ENCODE measurements at places on chromosomes 16 and 17. TPM values are rescaled to one million over a fixed set of nuclear protein-coding genes. Genes with fewer than 3 reads are reported as not detected.

Gene IL17C
- total RNA-seq: 0.22 TPM

DNA sequence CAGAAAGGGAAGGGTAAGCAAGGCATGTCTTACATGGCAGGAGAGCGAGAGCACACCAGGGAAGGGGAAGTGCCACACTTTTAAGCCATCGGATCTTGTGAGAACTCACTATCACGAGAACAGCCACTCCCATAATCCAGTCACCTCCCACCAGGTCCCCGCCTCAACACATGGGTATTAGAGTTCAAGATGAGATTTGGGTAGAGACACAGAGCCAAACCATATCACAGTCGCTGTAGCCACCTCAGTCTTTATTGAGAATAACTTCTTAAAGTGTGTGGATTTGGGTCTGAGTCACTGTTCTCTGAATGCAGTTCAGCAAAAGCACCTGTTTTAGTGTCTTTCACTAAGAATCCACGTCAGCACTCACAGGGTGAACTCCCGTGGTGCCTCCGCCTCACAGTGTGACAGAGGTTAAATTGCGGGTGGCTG is 195.2 kb upstream of the CHMP6 start:
- no peak for DNase-seq
- peaks cover 15% of the 10 kb centered on the region for H3K4me1 ChIP-seq
- peaks cover 8% of the 10 kb centered on the region for H3K36me3 ChIP-seq
- H3K27me3 ChIP-seq: no peaks in the 10 kb centered on the region
- no peak overlapping the region for H3K27ac ChIP-seq

Gene EPX
- not detected for total RNA-seq

Gene GRB7
- not detected for total RNA-seq

DNA sequence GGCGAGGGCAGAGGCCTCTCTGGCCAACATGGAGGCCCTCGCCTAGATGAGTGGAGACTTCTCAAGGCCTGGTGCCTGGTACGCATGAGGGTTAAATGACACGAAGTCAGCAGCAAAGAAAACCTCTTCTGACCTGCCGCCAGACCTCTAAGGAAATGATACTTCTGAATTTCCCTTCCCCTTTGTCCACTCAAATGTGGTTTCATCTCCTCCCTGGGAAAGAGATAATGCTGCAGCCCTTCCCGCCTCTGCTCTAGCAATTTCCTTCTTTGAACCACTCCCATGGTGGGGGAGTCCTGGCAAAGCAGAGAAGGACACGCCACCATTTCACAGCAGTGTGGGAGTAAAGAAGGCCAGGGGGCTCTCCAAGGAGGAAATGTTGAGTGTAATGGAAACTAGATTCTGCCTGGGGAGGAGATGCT is 65.7 kb upstream of the BCAR1 start:
- no peak for DNase-seq
- no peak overlapping the region for H3K27ac ChIP-seq
- peaks cover 18% of the 10 kb centered on the region for H3K4me1 ChIP-seq
- no peak overlapping the region for H3K4me3 ChIP-seq

DNA sequence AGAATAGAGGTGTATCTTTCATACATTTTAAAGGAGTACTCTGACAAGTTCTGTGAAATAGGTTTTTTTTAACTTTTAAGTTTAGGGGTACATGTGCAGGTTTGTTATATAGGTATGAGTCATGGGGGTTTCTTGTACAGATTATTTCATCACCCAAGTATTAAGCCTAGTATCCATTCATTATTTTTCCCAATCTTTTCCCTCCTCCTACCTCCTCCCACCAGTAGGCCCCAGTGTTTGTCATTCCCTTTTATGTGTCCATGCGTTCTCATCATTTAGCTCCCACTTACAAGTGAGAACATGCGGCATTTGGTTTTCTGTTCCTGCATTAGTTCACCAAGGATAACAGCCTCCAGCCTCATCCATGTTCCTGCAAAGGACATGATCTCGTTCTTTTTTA is 175.5 kb downstream of the CYB561 start:
- no peak overlapping the region for H3K27ac ChIP-seq
- H3K4me3 ChIP-seq: no peak overlapping the region
- no peaks in the 10 kb centered on the region for H3K36me3 ChIP-seq

DNA sequence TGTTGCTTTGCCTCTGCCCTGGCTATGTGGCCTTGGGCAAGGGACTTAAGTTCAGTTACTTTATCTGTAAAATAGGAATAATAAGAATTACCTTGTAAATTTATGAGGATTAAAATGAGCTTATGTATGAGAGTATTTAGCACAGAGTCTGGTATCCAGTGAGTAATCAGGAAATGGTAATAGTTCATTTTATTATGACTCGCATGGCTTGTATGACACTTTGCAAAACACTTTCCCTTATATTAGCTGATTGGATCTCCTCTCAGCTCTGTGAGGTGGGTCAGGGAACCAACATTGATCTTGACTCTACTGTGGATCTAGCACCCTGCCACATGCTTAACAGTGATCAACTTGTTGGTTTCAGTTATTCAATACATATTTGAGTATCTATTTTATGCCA is 8.3 kb upstream of the CDH3 start:
- no peak overlapping the region for H3K27ac ChIP-seq
- no peaks in the 10 kb centered on the region for H3K36me3 ChIP-seq
- no peaks in the 10 kb centered on the region for H3K4me1 ChIP-seq
- no peak for DNase-seq
- no peak overlapping the region for H3K4me3 ChIP-seq
- H3K27me3 ChIP-seq: no peaks in the 10 kb centered on the region

Gene GP1BA
- total RNA-seq: not detected

Gene PHOSPHO1
- total RNA-seq: not detected

GRCh38 chr17:39634384-39634871 is 2.5 kb upstream of the STARD3 start:
- H3K27me3 ChIP-seq: no peaks in the 10 kb centered on the region
- no peak overlapping the region for H3K27ac ChIP-seq
- no peaks in the 10 kb centered on the region for H3K36me3 ChIP-seq
- H3K4me1 ChIP-seq: peaks cover 29% of the 10 kb centered on the region

DNA sequence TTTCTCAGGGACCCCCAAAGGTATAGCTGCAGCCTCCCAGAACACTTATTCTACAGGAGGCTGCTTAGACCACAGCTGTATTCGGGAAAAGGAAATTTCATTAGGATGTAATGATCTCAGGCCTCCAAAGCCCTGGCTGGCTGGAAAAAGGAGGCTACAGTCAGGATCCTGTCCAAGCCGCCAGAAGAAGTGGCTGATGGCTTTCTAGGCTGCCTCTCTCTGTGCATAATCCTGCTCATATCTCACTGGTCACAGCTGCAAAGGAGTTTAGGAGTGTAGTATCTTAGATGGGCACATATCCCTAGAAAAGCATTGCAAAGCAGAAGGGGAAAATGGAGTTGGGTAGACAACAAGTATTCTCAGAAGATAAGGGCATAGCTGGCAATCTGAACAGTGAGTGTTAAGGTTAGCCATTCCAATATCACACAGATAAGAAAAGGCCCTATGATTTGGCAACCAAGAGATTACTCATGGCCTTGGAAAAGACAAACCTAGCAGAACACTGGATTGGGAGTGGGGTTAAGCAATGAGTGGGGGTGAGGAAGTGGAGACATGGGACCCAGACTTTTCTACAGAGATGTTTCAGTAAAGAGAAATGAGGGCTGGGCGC is 26.0 kb upstream of the PRKCA start:
- no peaks in the 10 kb centered on the region for H3K4me1 ChIP-seq
- DNase-seq: no peak
- no peaks in the 10 kb centered on the region for H3K27me3 ChIP-seq
- no peaks in the 10 kb centered on the region for H3K36me3 ChIP-seq
- no peak overlapping the region for H3K27ac ChIP-seq

- no peak for DNase-seq
- no peaks in the 10 kb centered on the region for H3K36me3 ChIP-seq
- no peak overlapping the region for H3K27ac ChIP-seq
- H3K4me3 ChIP-seq: no peak overlapping the region
- H3K27me3 ChIP-seq: no peaks in the 10 kb centered on the region
- H3K4me1 ChIP-seq: peaks cover 32% of the 10 kb centered on the region
These were observed 2.2 kb upstream of the PDP2 start for GRCh38 chr16:66878067-66878466.

- peaks cover 32% of the 10 kb centered on the region for H3K27me3 ChIP-seq
- H3K36me3 ChIP-seq: no peaks in the 10 kb centered on the region
- peaks cover 6% of the 10 kb centered on the region for H3K4me1 ChIP-seq
- no peak overlapping the region for H3K27ac ChIP-seq
- H3K4me3 ChIP-seq: no peak overlapping the region
- no peak for DNase-seq
These were observed 5.2 kb downstream of the CACNA1G start for GRCh38 chr17:50565402-50566350.

GRCh38 chr17:19796457-19796856 is 48.4 kb upstream of the ALDH3A1 start:
- no peak overlapping the region for H3K4me3 ChIP-seq
- no peaks in the 10 kb centered on the region for H3K27me3 ChIP-seq
- DNase-seq: no peak
- H3K27ac ChIP-seq: no peak overlapping the region
- H3K4me1 ChIP-seq: peaks cover 8% of the 10 kb centered on the region

DNA sequence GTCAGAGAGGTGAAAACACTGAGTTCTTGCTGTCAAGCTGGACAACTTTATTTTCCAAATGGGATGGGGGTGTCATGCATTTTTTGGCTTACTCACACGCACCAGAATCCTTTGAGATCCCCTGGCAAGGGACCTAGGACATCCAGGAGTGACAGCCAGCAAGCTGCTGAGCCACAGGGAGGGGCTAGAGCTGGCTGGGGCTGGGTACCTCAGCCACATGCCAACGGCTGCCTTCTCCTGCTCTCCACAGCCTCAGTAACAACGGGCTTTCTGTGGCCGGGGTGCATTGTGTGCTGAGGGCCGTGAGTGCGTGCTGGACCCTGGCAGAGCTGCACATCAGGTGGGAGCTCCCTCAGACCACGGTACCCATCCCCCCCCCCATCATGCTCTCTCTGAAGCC is 47.6 kb downstream of the NLRC5 start:
- H3K27me3 ChIP-seq: no peaks in the 10 kb centered on the region
- peaks cover 57% of the 10 kb centered on the region for H3K36me3 ChIP-seq
- no peak overlapping the region for H3K4me3 ChIP-seq

- DNase-seq: no peak
- no peaks in the 10 kb centered on the region for H3K27me3 ChIP-seq
- peaks cover 5% of the 10 kb centered on the region for H3K36me3 ChIP-seq
- peak overlapping the region; percentile 76 for H3K4me3 ChIP-seq
These were observed 740 bp upstream of the POLR3E start for GRCh38 chr16:22296225-22297113.

Gene LPO
- total RNA-seq: not detected

GRCh38 chr17:82787081-82787848 is 35.4 kb downstream of the TBCD start:
- DNase-seq: no peak
- no peaks in the 10 kb centered on the region for H3K4me1 ChIP-seq
- H3K4me3 ChIP-seq: no peak overlapping the region
- H3K36me3 ChIP-seq: peaks cover 13% of the 10 kb centered on the region
- H3K27me3 ChIP-seq: no peaks in the 10 kb centered on the region

DNA sequence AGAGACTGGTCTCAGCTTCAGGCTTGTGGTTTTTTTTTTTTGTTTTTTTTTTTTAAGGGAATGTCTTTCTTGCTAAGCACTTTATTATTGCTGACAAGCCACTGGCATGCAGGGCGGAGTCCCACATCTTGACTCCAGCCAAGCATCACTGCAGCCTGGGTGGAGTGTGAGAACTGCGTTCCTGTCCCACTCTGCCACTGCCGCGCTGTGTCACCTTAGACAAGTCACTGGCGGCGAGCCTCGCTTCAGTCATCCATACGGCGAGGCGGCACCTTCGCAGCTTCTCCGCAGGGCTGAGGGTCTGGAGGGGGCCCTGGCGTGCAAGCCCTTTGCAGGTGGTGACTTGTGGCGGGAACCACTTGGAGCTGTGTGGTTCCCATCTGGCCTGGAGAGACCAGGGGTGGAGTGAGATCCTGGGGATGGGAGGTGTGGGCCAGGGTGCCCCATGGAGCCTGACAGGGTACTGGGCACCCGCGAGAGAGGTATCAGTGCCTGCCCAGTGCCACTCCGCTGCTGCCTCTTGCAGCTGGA is 99.1 kb upstream of the CIBAR2 start:
- no peaks in the 10 kb centered on the region for H3K4me1 ChIP-seq
- no peaks in the 10 kb centered on the region for H3K27me3 ChIP-seq
- H3K36me3 ChIP-seq: no peaks in the 10 kb centered on the region
- no peak overlapping the region for H3K27ac ChIP-seq
- H3K4me3 ChIP-seq: no peak overlapping the region

DNA sequence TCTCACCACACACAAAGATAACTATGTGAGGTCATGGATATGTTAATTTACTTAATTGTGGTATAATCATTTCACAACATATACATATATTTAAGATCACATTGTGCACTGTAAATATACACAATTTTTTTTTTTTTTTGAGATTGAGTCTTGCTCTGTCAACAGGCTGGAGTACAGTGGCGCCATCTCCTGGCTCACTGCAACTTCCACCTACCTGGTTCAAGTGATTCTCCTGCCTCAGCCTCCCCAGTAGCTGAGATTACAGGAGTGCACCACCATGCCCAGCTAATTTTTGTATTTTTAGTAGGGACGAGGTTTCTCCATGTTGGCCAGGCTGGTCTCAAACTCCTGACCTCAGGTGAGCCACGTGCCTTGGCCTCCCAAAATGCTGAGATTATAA is 11.5 kb upstream of the PRSS54 start:
- H3K27ac ChIP-seq: no peak overlapping the region
- H3K36me3 ChIP-seq: no peaks in the 10 kb centered on the region
- H3K4me3 ChIP-seq: no peak overlapping the region
- DNase-seq: peak; percentile 17

- DNase-seq: no peak
- no peak overlapping the region for H3K4me3 ChIP-seq
- no peaks in the 10 kb centered on the region for H3K36me3 ChIP-seq
- no peaks in the 10 kb centered on the region for H3K4me1 ChIP-seq
- no peak overlapping the region for H3K27ac ChIP-seq
These were observed 190.6 kb upstream of the HS3ST3A1 start for GRCh38 chr17:13792314-13792713.

Gene ADPRM
- 9.8 TPM for total RNA-seq

- no peak overlapping the region for H3K4me3 ChIP-seq
- no peaks in the 10 kb centered on the region for H3K27me3 ChIP-seq
- H3K4me1 ChIP-seq: no peaks in the 10 kb centered on the region
- H3K27ac ChIP-seq: no peak overlapping the region
These were observed 154.2 kb downstream of the MRM1 start for GRCh38 chr17:36755586-36755985.
